ENCODE measurements at places on chromosomes 1 and 21.

GRCh38 chr1:34776911-34777310 is 4.1 kb upstream of the GJB3 start:
- DNase-seq, result no peak

DNA sequence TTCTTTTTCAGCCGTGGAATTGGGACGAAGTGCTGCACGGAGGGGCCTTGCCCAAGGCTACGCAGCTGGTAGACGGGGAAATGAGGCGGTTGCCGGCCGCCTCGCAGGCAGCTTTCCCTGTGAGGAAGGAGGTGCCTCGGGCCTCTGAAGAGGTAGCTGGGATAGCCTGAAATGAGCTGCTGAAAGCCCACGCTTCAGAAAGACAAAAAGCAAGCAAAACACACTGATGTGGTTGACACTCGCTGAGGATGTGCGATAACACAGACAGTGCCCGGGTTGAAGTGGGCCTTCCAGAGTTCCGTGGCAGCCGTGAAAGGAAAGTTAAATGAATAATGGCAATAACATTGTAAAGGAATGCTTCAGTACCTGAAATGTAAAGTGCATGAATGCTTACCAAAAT is 47.2 kb downstream of the S1PR1 start:
- no peak for DNase-seq

- DNase-seq, result no peak
Measured at GRCh38 chr21:25359724-25360123, 247.6 kb downstream of the MRPL39 start.

DNA sequence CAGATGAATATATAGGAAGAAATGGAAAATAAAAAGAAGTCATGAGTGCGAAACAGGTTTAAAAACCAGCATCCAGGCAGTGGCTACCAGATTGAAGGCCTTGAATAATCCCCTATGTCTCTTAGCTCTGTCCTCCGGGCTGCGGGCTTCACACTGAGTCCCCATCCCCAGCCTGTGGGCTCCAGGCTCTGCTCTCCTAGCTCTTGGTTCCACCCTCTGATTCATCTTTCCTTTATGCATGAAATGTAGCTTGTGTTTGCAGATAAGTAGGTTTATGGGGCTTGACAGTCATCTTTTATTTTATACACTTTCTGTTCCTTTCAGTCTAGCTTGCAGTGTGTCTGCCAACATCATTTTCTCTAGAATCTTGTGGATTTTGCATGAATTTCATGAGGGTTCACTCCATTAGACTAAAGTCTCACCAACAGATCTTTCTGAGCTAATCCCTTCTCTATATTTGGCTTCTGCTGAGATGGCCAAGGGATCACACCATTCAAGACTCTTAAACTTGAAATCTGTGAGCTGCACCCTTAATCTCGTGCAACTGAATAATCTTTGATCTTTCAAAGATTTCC is 174.5 kb downstream of the PLPPR4 start:
- DNase-seq, result peak; percentile 64
